Stimulated activated CD8-positive, alpha-beta memory T cell treated with anti-CD3 and anti-CD28 coated beads, Interleukin-15, amount 100 ng/mL, for 4 hours (primary cell): ENCODE measurements at places on chromosomes 12 and 14.

DNA sequence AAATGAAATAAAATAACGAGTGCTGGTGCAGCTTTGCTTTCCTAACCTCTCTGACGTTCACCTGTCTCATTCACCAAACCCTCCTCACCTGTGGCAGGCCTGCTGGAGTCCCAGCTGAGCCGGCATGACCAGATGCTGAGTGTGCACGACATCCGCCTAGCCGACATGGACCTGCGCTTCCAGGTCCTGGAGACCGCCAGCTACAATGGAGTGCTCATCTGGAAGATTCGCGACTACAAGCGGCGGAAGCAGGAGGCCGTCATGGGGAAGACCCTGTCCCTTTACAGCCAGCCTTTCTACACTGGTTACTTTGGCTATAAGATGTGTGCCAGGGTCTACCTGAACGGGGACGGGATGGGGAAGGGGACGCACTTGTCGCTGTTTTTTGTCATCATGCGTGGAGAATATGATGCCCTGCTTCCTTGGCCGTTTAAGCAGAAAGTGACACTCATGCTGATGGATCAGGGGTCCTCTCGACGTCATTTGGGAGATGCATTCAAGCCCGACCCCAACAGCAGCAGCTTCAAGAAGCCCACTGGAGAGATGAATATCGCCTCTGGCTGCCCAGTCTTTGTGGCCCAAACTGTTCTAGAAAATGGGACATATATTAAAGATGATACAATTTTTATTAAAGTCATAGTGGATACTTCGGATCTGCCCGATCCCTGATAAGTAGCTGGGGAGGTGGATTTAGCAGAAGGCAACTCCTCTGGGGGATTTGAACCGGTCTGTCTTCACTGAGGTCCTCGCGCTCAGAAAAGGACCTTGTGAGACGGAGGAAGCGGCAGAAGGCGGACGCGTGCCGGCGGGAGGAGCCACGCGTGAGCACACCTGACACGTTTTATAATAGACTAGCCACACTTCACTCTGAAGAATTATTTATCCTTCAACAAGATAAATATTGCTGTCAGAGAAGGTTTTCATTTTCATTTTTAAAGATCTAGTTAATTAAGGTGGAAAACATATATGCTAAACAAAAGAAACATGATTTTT is 17.1 kb upstream of the AMN start:
- no peak for DNase-seq

DNA sequence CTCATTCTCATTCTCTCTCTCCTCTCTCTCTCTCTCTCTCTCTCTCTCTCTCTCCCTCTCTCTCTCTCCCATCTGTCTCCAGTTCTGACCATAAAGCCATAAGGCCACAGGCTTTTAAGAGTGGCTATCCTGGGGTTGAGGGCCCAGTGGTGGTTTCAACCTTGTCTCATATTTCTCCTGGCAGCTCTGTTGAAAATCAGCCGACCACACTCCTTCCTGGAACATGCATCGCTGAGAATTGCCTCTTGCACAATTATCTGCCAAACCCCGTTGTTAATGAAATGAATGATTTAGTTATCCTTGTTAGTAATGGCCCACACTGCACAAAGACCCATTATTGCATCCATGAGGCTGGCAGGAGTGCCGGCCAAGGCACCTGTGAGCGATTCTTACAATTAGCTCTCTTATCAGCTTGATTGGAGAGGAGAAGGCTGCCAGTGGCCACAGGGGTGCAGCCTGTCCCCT is 30.4 kb upstream of the KCNA5 start:
- no peak for DNase-seq

GRCh38 chr12:4943938-4944284 is 34.2 kb downstream of the KCNA1 start:
- no peak for DNase-seq

- DNase-seq = no peak
These were observed 24.3 kb downstream of the NCOR2 start for GRCh38 chr12:124543052-124543589.

DNA sequence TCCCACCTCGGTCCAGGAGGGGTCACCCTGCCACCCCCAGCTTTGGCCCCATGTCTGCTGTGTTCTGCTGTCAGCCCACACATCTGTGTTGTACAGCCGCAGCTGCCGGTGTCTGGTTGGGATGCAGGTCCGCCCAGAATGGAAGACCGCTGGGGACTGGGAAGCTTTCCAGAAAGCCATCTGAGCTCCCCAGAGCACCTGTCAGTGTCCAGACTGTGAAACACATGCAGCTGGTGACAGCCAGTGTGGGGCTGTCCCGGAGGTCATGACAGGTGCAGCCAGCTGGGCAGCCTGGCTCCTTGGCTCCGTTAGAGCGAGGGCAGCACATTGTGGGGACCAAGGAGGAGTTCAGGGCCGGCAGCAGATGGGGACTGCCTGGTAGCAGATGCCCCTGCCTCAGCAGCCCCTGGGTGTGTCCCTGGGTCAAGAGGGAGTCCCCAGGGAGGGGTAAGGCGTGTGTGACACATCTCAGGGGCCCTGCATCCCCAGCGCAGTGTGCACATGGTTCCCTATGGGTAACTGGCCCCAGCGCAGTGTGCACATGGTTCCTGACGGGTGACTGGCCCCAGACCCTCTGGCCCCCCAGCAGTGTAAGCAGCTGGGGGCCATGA is 16.4 kb downstream of the CEP170B start:
- DNase-seq = no peak

- DNase-seq = no peak
These were observed 393.5 kb downstream of the PCNX1 start for GRCh38 chr14:71300566-71301330.

DNA sequence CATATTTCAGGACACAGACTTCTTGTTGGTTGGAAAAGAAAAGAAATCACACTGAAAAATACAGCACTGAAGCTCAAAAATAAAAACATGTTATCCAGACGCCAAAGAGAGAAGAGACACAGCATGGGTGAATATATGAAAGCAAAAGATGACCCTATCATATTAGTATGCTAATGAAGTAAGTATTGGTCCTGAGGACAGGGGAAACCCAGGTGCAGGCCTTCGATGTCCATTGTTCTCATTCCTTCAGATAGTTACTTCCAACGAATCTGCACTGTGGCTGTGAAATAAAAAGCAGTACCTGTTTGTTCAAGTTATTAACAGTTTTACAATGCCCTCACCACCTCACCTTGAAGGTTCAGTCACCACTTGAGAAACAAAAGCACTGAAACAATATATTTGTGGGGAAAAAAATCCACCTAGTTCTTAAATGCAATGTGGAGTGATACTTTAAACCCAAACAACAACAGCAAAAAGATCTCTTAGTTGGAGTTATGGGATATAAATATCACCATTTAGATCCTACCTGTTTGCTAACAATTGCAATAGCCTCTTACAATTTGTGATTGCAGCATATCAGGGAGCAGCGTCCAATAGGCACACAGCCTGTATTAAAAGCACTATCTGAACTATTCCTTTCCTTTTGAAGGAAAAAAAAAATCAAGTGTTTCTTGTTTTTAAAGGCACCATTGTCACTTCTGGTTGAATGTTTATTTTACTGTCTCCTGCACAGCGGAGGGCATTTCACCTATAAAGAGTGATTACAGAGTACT is 188.1 kb downstream of the BCAT1 start:
- DNase-seq = no peak

- DNase-seq = no peak
These were observed 43.6 kb upstream of the PPP2R5C start for GRCh38 chr14:101717663-101718490.

DNA sequence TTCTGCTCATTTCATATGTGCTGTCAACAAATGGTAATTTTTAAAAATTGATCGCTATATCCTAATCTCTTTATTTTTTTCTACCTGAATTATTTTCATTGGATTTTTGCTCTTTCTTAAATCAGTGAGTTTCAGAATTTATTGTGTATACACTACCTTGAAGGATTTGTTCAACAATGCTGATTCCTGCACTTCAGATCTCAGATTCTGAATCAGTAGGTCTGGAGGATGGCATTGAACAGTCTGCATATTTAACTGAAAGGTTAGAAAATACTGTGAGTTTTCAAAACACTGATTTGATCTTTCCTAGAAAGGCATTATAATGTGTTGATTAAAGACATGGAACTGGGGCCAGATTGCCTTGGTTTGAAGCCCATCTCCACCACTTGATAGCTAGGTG is 1.6 kb downstream of the G2E3 start:
- no peak for DNase-seq
